ENCODE measurements at places on chromosomes 2 and 18.
A peak's percentile ranks its signal among the peaks of the same experiment; 100 is the strongest.

DNA sequence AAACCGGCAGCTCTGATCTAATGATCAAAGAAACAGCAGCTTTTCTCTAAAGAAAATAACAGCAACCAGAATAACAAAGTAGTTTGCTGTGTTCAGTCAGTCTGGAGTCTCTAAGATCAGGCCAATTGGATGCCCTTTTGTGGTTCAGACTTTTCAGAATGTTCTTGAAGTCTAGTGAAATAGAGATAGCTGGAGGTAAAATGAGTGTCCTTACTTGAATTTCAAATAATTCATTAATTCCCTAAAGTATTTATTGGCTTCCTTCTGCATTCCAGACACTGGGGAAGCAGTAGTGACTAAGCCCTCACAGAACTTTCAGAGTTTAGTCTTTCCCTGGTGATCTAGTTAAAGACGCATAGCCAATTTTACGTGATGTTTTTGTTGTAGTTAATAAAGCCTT lies 58.7 kb downstream of the C18orf54 start:
- DNase-seq = no peak

DNA sequence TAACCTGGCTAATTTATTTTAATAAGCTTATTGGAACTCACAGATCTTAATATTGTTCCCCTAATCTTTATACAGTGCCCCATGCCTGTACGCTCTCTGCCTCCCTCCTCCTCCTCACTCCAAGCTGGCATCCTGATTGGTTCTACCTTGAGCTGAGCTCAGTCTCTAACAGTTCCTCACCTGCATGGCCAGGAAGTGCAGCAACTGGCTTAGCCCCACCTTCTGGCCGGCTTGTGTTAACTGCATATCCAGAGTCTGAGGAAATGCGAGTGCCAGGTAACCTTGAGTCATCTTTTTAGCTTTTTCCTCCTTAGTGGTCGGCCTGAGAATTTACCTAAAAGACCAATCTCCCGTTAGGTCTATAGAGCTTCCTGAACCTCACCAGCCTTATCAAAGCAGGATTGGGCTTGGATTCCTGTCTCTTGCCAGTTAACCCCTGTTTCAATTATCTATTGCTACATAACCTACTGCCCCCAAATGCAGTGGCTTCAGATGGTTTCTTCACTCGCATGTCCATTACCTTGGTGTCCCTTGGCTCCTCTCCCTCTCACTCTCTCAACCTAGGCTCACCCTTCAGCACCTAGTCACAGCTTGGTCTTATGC lies 89.5 kb upstream of the STK39 start:
- DNase-seq = no peak

DNA sequence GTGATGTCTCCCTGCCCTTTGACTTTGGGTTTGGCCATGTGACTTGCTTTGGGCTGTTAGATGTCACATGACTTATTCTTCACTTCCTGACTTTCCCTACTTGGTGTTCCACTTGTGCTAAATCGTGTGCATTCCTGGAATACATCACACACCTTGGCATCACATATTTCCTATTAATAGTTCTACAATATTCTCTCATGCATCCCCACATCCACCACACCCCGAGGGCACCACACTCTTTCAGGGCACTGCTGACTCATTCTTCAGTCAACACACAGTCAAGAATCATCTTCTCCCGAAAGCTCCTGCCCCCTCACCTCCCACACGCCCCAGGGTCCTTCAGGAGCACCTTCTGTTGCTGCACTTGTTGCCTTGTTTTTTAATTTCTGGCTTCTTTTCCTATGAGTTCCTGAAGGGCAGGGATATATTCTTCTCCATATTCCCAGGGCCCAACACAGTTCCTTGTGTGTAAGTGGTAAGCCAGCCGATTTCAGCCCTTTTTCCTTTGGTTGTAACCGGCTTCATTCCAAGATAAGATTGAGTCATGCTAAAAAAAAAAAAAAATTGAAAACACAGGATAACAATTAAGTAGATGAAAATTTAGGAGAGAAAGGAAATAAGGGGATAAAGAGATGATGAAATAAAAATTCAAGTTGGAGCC lies 341.4 kb downstream of the SLC4A3 start:
- peak; percentile 53 for DNase-seq

GRCh38 chr2:230758566-230759480 lies 46.2 kb downstream of the CAB39 start:
- DNase-seq = no peak

DNA sequence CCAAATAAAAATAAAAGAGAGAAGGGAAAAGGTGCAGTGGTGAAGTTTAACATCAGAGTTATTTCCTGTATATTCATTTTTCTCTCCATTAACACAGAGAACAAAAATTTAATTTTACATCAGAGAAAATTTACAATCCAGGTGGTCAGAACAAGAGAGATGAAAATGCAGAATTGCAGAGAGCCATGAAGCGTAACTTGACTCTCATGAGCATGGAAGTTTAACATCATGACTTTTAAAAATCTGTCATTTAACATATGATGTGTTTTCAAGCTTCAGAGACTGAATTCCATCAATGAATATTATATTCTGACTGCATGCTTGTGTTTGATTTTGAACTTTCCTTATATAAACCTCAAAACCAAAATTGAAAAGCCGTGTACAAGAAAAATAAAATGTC lies 79.3 kb upstream of the ZNF397 start:
- DNase-seq = no peak

- DNase-seq = no peak
These were observed 23.8 kb upstream of the CABYR start for GRCh38 chr18:24114924-24115549.

DNA sequence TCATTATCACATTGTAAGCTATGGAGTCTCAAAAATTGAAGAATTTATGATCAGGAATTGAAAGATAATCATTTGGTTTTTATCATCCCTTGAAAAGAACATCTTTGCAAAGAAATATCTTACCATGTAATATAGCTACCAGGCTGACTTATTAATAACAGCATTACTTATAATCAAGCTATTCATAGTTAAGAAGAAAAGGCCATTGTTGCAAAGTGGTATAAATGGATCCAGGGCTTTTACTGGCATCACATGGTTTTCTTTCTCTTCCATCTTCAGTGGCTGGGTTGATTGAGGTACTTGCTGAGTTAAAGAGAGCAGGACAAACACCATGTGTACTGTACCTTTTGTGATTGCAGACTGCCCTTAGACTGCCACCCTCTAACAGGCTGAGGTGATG lies 39.6 kb downstream of the MFSD6 start:
- DNase-seq = no peak

DNA sequence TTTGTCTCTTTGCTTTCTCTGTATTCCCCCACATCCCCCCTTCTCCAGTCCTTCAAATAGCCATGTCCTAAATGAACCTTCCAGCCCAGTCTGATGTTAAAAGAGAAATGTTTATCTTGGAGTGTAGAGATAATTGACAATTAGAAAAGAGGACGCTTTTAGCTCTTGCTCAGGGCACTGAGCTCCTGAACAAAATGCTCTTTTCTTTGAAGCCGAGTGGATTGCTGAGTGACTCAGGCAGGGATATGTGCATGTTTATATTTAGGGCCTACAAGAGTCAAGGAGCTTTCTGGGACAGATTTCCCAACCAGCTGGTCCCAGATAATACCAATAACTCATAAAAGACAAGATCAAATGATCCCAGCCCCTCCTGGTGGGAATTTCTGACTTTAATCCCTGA lies 88.0 kb upstream of the SETBP1 start:
- no peak for DNase-seq

- no peak for DNase-seq
These were observed 256.4 kb upstream of the NETO1 start for GRCh38 chr18:73124175-73124574.

- no peak for DNase-seq
These were observed 56.5 kb downstream of the TFCP2L1 start for GRCh38 chr2:121228521-121228920.

- DNase-seq = no peak
These were observed 73.9 kb downstream of the LRRFIP1 start for GRCh38 chr2:237701033-237701858.

DNA sequence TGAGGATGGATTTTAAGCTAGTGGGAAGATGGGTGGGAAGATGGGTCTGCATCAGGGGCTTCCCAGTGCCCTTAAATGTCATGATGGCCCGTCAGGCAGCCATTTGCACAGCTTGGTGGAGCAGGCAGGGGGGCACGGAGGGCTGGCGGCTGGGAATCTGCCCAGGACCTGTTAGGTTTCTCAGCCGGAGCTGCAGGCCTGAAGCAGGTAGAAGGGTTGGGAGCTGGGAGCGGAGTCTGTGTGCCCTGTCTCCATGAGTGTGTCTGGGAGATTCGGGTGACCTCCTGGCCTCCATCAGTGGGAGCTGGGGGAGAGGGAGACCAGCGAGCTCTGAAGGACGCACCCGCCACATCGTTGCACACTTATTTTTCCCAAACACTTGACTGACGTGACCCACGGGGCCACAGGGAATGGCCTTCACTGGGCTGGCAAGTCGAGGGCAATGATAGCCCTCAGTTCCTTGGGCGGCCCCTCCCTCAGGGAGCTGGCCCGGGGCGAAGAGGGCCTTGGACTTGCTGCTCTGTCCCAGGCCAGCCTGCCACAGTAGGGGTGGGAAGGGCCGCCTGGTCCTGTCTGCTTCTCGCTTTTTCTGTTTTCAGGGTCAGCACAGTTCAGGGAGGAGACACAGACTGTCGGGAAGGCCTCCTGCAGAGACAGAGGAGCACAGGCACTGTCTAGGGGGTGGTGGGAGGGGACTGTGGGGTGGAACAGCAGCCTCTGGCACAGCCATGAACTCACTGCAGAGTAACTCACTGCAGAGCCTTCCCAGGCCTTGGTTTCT lies 236.8 kb downstream of the ZBTB7C start:
- DNase-seq = no peak

- DNase-seq = no peak
These were observed 44.9 kb downstream of the SOCS6 start for GRCh38 chr18:70333757-70334156.

GRCh38 chr2:9658972-9659371 lies 28.2 kb upstream of the YWHAQ start:
- no peak for DNase-seq

DNA sequence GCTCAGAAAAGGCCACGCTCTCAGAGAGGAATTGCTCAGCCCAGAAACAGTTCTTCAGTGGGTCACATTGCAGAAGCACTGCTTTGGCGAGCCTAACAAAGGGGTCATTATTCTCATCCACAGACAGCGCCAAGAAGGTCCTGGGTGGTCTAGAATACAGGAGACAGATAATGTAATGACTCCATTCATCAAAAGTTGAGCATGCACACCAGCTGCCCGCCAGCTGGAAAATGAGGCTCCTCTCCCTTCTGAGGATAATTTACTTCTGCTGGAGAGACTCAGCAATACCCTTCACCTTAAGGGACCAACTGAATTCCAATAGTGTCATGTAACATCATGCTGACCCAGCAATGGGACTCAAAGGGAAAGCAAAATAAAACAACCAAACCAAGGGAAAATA lies 79.9 kb downstream of the TRIB2 start:
- DNase-seq = peak; percentile 14

DNA sequence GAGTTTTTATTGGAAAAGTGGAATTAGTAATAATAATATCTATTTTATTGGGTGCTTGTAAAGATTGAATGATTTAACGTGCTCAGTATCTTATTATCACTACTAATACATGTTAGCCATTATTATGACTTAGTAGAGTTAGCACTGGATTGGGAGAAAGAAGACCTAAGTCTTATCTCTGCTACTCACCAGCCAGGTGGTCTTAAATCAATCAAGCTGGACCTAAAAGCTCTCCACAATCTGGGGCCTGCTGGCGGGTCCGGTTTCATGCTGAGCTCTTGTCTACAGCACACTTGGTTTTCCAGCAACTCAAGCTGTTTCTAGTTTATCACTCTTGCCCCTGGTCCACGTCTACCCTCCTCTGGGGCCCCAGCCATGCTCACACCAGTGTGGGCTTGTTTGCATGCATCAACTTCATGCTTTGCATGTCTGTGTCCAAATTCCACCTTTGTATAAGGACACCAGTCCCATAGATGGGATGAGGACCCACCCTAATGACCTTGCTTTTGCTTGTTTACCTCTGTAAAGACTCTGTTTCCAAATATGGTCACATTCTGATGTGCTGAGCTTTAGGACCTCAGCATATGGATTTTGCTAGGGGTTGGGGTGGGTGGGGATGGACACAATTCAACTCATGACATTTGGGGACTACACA lies 363.1 kb downstream of the LPIN1 start:
- DNase-seq = no peak

- no peak for DNase-seq
These were observed 107.7 kb downstream of the MDH1 start for GRCh38 chr2:63696496-63696895.

DNA sequence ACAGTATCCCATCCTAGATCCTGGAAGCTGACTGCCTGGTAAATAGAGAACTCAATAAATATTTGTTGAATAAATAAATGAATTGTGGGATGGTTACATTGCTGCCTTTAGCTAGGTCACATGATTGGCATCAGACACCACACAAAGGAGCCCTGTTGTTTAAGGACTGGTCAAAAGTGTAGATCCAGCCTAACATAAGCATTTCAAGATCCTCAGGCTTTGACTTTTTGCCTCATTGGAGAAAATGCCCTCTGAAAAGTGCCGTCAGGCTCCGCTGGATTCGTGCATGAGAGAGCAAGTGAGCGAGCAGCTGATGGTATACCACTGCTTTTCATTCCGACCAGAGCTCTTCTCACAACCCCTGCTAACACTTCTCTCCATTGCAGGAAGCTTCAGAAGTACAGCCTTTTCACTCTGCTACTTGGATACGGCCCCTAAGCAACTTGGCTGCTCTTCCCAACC lies 1.3 kb upstream of the ZNF24 start:
- DNase-seq = peak; percentile 86

DNA sequence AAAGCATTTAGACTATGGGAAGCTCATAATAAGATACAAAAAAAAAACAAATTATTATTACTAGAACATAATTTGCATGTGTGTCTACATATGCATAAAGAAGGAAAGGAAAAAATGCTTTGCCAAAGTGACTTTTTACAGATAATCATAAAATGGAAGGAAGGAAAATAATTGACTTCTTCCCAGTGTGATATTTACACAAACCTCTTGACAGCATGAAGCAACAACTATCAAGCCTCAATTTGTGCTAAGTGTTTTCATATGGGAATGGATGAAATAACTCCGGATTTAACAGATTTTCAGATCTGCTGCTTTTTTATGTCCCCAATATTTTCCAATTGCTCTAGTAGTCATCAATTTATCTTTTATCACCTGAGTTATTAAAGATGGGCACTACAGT lies 275.9 kb upstream of the REG3G start:
- no peak for DNase-seq

Measured in putamen (tissue), 1 donor.